Amniotic stem cell (primary cell): ENCODE measurements at places on chromosomes 6 and 20.

DNA sequence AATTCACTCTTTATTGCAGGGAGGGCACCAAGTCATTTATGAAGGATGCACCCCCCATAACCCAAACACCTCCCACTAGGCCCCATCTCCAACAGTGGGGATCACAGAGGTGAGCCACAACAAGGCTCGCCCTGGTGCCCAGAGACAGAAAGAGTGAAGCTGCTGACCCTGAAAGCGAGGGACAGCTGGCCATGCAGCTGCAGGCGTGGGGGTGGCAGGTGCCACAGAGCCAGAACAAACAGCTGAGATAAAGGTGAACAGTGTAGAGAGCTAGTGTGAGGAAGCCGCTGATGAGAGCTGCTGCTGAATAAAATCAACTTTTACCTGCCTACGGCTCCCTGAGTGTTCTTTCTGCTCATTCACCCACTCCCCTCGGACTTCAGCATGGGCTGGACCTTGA is 18.8 kb upstream of the RGS17 start:
- no peak for DNase-seq

DNA sequence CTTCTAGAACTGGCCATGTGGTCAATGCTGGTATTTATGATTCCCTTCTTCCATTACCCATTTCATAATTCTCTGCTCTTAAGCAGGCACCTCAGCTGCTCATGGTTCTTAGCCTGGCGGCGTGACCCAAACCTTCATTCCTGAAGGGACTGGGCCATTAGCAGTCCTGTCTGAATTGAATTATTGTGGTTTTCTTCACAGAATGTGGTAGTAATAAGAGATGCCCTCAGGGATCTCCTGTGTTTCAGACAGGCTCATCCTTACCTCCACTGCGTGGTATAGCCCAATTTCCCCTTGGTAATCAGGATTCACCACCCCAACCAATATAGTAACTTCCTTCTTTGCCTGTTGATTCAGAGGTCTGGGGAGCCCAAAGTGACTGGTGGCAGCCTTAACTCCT is 37.6 kb downstream of the PKIB start:
- DNase-seq, result no peak

- no peak for DNase-seq
These were observed 15.3 kb upstream of the ANGPT4 start for GRCh38 chr20:931401-931800.

DNA sequence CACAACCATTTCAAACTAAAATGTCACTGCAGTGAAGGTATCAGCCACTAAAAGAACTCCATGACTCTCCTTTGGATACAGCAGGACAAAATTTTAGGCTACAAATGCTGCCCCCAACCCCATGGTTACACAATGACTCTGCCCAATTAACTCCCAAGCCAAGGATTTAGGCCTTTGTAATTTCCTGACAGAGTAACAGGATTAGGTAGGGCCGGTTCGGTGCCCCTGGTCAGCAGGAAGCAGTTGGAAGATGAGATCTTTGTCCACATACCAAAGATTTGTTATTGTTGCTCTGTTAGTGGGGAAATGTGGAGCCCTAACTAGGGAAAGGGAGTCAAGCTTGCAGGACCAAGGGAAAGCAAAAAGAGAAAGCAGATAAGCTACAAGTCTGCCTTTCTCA is 26.7 kb upstream of the RIPK1 start:
- no peak for DNase-seq

DNA sequence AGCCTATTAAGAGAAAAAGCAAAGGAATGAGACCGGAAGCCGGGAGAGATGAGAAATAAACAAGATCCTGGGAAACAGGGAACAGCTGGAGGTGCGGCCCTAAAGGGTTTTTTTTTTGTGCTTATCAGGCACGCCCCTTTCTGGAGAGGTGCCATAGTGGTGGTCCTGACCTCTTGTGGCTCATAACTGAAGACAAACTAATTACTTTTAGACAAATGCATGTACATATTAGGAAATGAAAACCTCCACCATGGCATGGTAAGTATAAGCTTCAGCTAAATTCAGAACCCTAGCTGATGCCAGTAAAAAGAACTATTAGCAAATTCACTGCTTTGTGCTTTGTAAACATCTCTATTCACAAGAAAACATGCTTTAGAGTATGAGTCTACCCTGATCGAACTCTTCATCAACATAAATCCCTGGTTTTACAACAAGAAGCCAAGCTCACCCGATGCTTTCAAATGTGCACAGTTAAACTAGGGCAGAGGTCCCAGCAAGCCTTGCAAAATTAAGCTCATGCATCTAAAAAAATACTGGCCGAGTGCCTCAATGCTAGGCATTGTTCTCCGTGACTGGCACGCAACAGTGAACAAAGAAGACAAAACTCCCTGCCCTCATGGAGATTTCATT is 96.4 kb upstream of the MRPS10 start:
- DNase-seq, result no peak

DNA sequence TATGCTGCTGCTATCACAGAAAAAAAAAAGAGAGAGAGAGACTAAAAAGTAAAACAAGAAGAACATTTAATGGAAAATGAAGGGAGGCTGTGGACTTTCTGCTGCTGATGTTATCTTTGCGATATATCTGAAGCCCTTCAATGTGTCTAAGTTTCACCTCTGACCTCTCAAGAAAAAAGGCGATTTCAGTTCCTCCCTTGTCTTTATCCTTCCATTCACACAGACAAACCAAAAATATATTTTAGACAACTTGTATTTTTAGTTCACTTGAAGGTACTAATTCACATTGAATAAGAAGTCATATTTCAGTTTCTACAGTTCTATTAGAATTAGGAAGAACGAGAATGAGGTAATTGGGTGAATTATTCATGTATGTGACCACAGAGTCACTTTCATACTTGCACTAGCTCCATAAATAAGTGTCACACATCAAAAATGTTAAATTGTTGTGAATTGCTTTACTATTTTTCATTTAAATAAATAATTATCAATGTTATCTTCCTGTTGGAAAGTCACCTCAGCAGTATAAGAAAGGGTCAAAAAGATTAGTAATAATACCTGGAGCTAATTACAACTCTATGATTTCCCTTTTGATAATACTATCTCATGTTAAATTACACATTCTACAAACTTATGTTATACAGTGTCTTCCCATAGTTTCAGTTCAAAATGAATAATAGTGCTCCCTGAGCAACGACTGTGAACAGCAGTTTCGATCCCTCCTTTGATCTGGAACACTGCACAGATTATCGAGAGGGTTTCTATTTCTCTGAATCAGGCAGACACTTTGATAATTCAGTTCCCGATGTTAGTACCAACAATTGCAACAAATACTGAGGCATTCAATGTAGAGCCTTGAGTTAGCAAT is 85.2 kb upstream of the PLCB4 start:
- no peak for DNase-seq

DNA sequence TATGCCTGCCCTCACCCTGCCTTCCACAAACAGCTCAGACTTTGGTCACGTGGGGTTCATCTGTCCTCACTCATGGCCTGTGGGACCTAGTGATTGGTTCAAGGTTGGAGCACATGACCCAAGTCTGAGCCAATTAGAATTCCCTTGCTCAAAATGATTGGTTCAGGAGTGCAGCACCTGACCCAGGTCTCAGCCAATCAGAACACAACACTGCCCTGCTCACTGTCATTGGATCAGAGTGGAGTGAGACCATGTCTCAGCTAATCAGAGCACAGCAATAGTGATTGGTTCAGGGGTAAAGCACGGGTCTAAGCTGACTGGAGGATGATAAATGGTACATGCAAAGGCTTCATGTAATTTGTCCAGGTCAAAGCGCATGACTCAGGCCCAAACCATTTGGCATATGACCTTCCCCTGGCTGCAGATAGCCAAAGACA is 102.2 kb downstream of the PREX1 start:
- no peak for DNase-seq

- DNase-seq, result no peak
These were observed 291.2 kb upstream of the ADGRB3 start for GRCh38 chr6:68343901-68344300.

GRCh38 chr20:49478754-49479689 is 3.4 kb downstream of the KCNB1 start:
- DNase-seq, result no peak

DNA sequence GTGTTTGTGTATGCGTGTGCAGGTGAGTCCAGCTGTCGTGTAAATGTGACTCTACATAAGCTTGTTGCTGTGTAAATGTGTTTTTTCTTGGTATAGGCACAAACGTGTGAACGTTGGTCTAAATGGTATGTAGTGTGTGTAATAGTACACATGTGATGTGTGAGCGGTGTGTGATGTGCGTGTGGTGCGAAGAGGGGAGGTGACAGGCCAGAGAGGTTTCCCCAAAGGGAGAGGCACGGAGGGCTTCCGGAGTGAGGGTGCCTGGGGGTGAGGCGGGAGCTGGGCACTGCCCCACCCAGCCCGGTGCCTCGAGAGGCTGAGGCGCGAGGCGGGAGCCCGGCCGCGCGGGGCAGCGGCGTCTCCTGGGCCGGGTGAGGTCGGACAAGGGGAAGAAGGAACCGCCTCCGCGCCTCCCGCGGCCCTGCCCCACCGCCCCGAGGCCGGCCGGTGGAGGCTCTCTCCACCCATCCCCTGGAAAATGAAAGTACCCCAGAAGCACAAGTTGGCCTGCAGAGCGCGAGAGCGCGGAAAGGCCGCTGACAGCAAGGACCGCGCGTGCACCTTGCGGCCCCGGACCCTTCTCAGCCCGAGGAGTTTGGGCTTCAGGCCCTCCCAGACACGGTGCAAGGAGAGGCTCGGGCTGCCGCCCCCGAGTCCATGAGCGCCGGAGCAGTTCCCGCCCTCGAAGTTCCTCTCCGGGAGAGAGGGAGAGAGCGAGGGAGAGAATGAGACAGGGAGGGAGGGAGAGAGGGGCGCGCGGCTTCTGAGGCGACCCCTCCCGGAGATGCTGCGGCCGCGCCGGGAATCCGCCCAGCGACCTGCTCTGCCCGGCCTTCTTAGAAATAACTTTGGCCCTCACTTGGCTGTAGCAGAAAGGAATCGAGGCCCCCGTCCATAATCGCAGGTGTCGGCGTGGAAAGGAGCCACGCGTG is 43.2 kb upstream of the OSTM1 start:
- no peak for DNase-seq

- peak; percentile 33 for DNase-seq
These were observed 133.9 kb downstream of the ZDHHC14 start for GRCh38 chr6:157514659-157515496.

DNA sequence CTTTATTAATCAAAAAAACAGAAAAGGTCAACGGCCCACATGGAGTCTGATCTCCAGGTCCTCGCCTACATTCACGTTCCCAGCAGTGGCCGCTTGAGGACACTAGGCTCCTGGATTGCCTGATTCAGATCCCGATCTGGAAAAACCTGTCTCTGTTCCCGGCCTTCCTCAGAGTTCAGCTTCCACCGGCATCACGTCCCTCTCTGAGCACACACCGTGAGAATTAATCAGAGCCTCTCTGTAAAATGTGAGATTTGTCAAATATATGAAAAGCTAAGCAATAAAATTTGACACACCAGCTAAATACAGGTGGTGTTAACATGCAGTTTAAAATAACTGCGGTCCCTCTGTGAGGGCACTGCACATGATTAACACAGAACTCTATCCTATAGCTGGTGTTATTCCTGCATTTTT is 122.8 kb upstream of the COL21A1 start:
- DNase-seq, result peak; percentile 17

- no peak for DNase-seq
These were observed 1.1 kb upstream of the GRM1 start for GRCh38 chr6:146027586-146028251.

DNA sequence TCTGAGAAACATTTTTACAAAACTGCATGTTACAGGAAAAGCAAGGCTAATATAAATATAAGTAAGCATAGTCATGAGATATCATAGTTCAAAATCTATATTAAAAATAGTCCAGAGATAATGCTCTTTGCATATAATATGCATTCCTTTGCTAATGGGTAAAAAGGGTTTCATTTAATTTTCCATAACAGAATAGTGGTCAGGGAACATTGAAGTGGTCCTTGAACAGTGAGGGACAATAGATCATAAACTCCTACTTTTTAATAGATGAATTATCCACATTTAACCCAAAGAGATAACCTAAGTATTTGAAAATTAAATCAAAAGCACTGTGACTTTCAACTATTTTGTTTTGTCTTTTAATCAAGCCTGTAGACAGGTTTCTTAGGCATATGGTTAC is 243.1 kb upstream of the ADGRB3 start:
- DNase-seq, result no peak
